ENCODE measurements at places on chromosomes 11 and 22.

DNA sequence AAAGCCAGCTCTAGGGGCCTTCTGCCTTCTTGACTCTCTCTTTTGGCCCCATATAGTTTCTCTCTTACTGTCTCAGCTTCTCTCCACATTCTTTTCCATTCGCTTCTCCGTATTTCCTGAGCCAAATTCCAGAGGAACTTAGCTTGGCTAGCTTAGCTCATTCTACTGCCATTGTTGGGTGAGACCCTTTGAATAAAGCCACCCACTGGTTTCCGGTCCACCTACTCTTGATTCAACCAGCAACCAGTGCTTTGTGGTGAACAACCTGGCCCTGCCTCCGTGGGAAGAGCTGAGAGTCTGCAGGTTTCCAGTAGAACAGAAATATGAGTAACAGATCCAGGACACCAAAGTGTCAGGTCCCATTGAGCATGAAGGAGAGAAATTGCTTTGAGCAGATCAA, 81.3 kb upstream of the ARHGAP20 start:
- DNase-seq, result no peak

DNA sequence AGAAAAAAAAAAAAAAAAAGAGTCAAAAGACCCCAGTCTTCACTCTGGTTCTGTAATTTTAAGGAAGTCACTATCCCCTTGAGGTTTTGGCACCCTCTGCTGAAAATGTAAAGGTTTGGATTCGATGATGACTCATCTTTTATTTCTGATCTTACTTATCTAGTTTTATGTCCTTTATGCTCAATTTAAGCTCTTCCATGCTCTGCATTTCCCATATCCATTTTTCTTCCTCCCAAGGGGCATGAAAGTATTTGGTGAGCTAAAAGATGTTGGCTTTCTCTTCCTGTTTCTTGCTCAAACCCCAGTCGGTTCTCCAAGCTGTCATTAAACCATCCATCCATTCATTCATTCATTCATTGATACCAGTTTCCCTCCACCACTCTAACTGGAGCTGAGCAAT, 61.0 kb upstream of the CDON start:
- DNase-seq, result no peak

GRCh38 chr11:73308961-73309919, 1.2 kb downstream of the ARHGEF17 start:
- peak; percentile 97 for DNase-seq

- DNase-seq, result no peak
Observed at GRCh38 chr22:22425356-22425755, 83.2 kb downstream of the ZNF280B start.

GRCh38 chr11:122676638-122677037, 21.1 kb downstream of the UBASH3B start:
- no peak for DNase-seq

- no peak for DNase-seq
Observed at GRCh38 chr11:13160346-13160745, 117.2 kb upstream of the BMAL1 start.

DNA sequence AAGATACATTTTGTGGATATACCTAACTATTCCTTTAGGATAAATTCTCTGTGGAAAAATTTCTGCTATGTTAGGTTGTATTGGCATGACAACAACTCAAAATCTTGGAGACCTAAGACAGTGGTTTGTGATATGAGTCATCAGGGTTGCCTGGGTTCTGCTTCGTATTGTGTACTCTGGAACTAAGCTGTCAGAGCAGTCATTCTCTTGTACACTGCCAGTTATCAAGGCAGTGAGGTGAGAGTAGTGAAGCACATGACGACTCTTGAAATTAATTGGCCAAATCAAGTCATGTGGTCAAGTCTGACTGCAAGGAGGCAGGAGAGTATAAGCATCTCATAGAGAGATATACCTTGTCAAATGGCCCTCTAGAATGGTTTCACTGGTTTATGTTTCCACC, 104.4 kb downstream of the FANCF start:
- no peak for DNase-seq

DNA sequence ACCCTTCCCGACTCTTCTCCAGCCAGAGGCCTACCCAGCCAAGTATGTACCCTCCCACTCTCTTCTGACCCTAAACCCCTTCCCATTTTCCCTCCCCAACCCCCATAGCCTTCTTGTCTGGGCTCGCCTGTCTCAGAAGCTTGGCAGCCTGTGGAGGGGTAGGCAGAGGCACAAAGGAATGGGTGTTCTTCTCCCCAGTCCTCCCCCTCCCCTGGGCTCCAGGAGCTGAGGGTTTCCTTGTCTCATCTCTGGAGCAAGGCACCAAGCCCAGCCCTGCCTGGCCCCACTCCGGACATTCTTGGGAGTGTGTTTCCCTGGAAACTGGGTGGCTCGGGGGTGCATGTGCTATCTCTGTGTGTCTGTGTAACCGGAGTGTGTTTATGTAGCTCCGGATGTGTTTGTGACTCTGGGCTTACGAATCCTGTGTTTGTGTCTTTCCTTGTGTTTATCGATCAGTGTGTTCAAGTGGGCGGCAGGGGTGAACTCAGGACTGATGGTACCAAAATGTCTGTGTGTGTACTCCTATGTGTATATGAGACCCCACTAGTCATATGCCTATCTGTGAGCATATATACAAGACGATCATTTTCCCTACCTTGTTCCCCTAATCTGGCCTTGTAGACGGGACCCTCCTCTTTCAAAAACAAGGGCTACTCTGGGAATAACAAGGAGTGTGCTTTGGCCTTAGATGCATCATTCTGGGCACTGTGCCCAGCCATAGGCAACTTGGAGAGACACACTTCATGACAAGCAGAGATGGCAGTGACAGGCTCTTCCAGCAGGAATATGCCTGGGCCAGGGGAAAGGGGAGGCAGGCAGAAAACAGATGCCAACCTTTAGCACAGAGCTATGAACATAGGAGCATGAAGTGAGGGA, 10.9 kb downstream of the PHLDB1 start:
- peak; percentile 95 for DNase-seq

DNA sequence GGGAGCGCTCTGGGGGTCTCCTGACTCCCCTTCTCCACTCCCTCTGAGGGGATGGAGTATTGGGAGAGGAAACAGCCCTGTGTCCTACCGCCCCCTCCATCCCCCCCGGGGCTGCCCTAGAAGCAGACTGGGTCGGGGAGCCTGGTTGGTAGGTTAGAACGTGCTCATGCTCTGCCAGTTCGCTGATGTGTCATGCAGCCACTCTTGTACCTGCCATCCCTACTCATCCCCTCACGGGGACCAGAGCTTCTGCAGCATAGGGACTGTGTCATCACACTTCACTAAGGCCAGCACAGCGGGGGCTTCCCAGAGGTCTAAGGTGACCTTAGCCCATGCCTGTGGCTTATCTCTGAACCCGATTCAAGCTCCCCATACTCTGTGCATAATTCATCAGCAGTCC, 4.7 kb downstream of the KCNJ1 start:
- DNase-seq, result no peak

GRCh38 chr11:76850130-76850529, 10.6 kb upstream of the ACER3 start:
- DNase-seq, result no peak

- DNase-seq, result no peak
Observed at GRCh38 chr11:27699242-27699925, 871 bp downstream of the BDNF start.
